ENCODE measurements at places on chromosomes 4 and X.

DNA sequence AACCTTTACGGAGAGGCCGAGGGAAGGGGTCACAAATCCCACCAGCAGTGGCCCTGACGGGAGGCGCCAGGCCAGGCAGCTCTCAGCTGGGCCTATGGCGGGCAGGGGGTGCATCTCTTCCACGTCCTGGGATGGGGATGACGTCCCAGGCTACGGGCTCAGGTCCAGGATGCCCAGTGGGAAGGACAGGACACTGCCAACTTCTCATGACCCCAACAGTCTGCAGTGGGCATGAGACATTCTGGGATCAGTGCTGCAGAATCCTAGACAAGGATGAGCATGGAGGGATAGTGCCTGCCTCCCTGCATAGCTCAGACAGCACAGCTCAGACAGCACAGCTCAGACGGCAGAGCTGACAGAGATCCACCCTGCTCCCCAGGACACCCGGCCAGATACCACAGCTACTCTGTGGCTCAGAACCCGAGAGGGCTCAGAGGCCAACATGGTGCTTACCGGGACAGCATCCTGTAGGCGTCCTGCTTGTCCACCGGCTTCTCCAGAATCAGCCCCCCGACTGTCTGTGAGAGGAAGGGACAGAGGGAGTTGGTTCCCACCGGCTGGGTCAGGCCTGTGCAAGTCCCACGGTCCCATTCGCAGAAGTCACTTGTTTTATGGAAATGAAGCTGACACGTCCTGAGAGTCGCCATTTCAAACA is 17.3 kb downstream of the ASMTL start:
- no peak for DNase-seq

DNA sequence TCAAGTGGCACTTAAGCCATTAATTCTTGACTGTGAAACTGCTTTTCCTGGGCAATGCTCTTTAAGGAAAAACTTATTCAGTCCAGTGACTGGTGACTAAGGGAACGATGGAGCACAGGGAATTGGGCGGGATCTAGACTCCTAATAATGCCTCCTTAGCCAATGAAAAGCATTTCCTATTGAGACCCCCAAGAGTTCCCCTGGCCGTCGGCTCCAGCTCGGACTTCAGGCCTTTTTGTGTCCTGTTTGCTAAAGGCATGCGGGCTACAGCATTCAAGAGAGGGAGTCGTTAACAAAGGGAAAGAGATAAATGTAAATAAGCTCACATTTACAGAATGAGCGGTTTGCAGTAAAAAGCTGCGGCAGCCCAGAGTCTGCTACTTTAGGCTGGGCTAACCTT is at the start of gene LPAR4:
Gene LPAR4 (plus strand): TSS at position 232 of the 400 bp plus-strand sequence. CDS start 7,150 bp downstream, outside the sequence.
- DNase-seq, result peak; percentile 19

GRCh38 chrX:19810802-19811201 is 76.6 kb downstream of the SH3KBP1 start:
- DNase-seq, result peak; percentile 72

GRCh38 chr4:153781280-153781679 is 7.6 kb downstream of the SFRP2 start:
- no peak for DNase-seq

GRCh38 chr4:96293806-96294205 is 453.9 kb downstream of the PDHA2 start:
- peak; percentile 3 for DNase-seq

GRCh38 chrX:71935476-71935875 is 24.8 kb downstream of the NHSL2 start:
- no peak for DNase-seq

- no peak for DNase-seq
Measured at GRCh38 chr4:140342620-140343019, 30.8 kb upstream of the SCOC start.

GRCh38 chrX:136733613-136734012 is 47.1 kb downstream of the ARHGEF6 start:
- no peak for DNase-seq

- DNase-seq, result no peak
Measured at GRCh38 chr4:2168469-2169319, 73.2 kb downstream of the HAUS3 start.

DNA sequence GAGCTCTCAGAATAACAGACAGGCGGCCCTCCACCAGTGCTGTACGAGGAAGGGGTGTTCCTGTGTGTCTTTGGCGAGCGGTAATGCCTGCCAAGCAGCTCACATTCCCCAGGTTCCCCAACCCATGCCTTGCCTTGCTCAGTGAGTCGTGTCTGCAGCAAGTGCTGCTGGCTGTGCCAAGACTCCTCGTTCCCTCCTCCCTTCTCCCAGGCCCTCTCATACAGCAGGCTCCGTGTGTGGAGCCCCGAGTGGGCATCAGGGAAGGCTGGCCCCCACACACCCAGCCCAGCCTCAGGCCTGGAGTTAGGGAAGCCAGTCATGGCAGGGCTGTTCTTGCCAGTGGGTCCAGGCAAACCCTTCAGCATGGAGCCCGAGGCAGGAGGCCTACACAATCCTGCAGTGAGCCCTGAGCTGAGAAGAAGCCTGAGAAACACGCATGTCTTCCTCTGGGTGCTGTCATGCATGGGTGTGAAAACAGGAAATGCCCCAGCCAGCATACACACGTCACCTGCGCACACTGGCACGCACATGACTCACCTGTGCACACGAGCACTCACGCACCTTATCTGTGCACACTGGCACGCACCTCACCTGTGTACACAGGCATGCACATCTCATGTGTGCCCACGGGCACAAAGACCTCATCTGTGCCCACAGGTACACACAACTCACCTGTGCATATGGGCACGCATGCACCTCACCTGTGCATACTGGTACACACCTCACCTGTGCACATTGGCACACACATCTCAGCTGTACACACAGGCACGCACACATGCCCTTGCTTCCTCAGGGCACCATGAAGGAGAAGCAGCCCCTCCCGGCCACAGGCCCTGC is 238.7 kb downstream of the DHRSX start:
- peak; percentile 5 for DNase-seq

DNA sequence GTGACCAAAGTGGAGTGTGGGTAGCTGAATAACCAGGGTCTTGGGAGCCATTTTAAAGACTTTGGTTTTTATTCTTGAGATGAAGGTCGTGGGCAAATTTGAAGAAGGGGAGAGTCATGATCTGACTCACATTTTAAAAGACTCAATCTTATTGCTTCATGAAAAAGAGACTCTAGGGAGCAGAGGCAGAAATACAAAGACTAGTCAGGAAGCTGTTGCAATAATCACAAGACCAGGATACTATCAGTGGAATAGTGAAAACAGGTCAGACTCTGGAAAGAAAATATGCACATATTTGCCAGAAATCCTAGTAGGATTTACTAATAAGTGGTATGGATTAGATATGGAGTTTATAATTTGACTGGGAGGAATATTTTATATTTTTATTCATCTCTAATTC is 448.4 kb downstream of the RAPGEF2 start:
- peak; percentile 57 for DNase-seq

GRCh38 chrX:45322382-45322781 is 121.7 kb upstream of the DIPK2B start:
- DNase-seq, result peak; percentile 87

GRCh38 chrX:87728459-87728858 is 210.9 kb downstream of the KLHL4 start:
- DNase-seq, result no peak

DNA sequence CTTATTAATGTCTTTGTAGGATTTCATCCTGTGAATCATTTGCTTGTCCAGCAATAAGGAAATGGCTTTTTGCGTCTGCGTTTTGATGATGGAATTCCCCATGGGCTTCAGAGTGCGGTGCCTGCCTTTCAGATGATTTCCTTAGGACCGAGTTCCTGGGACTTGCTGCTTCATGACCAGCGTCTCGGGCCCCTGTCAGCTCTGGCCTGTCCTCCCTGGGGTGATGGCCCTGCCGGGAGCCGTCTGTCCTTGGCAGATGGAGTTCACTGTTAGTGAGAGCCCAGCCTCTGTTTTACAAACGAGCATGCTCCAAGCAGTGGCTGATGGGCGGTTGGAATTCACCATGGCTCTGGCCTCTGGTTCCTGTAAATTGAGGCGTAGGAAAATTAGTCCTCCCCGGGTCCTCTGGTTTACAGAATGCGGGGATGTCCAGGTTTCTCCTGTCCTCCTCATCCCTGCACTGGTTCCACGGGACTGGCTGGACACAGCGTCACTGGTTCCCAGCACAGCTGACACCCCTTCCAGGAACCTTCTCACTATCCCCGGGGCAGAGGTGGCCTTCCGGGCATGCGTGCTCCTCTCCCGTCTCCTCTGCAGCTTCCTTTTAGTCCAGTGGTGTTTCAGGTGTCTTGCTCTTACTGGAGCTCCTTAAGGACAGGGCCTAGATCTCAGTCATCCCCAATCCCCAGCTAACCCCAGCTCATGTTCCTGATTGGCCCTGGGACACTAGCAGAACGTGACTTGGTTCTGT is 34.9 kb downstream of the TBC1D14 start:
- no peak for DNase-seq

All from choroid plexus epithelial cell (primary cell).